ENCODE measurements at places on chromosomes 7 and 10.
A peak's percentile ranks its signal among the peaks of the same experiment; 100 is the strongest.

GRCh38 chr7:108236681-108237415 is 106.7 kb upstream of the LAMB4 start:
- DNase-seq: no peak

- no peak for DNase-seq
Measured at GRCh38 chr10:3468919-3469638, 296.5 kb upstream of the PITRM1 start.

GRCh38 chr7:140923358-140924006 is 1.2 kb downstream of the BRAF start:
- DNase-seq: no peak

- no peak for DNase-seq
Measured at GRCh38 chr10:804191-804781, 114.8 kb upstream of the DIP2C start.

DNA sequence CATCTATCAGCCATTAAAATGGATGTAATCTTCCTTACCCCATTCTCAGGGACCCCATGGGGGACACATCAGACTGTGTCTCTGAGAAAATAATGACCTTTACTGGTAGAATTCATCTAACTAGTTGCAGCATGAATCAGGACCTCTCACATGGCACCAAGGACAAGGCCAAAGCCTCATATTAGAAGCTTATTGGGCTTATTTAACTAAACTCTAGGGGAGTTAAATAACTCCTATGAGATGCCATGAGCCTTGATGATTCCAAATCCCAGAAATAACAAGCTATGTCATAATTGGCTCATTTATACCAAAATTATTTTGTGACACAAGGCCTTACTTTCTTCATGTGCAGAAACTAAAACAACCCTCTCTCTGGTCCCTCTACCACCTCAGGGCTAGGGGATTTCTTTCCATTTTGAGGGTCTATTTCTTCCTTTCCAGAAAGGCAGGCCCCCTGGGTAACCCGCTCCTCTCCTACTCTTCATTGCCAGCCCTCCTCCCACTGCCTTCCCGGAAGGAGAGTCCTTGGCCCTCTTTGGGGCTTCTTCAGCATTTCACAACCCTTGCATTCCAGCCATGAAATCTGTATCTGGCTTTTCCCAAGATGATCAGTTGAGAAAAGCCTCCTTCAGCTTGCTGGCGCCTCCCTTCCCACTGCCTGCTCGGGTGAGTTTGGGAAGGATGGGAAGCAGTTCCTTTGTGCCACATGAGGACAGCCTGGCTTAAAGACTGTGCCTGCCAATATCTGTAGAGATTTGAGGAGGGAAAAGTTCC is 41.8 kb upstream of the TRIM8 start:
- no peak for DNase-seq

- no peak for DNase-seq
Measured at GRCh38 chr7:988963-989529, 6.1 kb downstream of the CYP2W1 start.

DNA sequence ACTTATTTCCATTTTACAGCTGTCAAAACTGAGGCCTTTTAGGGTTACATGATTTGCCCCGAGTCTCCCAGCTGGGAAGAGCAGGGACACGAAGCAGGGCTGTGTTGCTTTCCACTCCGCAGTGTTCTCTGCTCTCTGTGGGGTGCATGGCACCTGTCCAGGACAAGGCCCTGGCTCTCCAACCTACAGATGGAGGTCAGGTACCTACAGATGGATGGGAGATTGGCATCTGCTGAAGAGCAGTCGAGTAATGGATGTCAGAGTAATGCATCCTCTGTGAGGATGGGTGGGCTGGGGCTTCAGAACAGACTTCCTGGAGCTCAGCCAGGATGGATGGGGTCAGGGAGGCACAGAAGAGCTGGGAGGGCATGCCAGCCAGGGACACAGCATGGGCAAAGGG is 85.0 kb downstream of the EMX2 start:
- no peak for DNase-seq

GRCh38 chr7:48563334-48563733 is 361.0 kb upstream of the CDC14C start:
- no peak for DNase-seq

DNA sequence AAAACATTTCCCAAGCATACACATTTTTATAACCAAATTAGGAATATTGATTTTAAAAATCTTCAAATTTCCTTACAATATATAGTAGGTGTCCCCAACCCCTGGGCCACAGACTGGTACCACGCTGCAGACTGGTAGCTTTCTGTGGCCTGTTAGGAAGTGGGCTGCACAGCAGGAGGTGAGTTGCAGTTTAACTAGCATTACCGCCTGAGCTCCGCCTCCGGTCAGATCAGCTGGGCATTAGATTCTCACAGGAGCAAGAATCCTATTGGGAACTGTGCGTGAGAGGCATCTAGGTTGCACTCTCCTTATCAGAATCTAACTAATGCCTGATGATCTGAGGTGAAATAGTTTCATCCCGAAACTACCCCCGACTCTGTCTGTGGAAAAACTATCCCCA is 62.1 kb downstream of the ZWINT start:
- no peak for DNase-seq

- no peak for DNase-seq
Measured at GRCh38 chr7:126411032-126411820, 841.5 kb downstream of the GRM8 start.

- no peak for DNase-seq
Measured at GRCh38 chr10:68828833-68829232, 1.5 kb downstream of the STOX1 start.

DNA sequence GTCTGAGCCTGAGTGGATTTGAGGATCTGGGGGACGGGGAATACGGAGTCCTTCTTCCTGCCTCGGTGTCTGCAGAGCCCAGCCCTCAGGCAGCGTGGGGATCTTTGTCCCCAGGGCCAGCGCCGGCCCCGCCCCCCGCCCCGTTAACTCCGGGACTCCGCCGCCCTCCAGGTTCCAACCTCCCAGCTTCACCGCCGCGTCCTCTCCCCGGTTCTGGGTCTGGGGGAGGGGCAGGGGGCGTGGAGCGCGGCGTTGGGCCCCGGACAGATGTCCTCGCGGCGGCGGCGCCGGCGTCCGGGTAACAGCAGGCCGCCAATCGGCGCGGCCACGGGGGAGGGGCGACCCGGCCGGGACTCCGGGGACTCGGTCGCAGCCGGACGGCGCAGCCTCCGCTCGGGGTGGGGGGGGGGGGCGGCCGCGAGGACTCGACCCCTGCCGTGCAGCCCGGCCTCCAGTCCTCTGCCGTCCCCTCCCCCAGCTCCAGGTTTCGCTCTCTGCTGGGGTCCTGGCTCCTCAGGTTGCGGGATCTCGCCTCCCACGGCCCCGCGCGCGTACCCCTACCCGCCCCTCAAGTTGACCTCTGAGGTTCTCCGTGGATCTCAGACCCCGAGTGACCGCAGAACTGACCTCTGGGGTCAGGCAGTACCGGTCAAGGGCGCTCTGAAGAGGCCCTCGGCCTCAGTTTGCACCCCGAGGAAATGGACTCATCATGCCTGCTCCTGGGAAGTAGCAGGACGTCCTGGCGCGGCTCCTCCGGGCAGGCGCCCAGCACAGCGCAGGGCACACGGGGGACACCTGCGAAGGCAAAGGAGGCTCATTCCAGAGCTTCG is 2.3 kb upstream of the ELFN1 start:
- no peak for DNase-seq

- DNase-seq: no peak
Measured at GRCh38 chr10:89002226-89002978, 11.8 kb downstream of the FAS start.

- no peak for DNase-seq
Measured at GRCh38 chr7:15688279-15688626, 1.8 kb upstream of the MEOX2 start.

- DNase-seq: no peak
Measured at GRCh38 chr10:121683366-121683765, 85.1 kb upstream of the FGFR2 start.

DNA sequence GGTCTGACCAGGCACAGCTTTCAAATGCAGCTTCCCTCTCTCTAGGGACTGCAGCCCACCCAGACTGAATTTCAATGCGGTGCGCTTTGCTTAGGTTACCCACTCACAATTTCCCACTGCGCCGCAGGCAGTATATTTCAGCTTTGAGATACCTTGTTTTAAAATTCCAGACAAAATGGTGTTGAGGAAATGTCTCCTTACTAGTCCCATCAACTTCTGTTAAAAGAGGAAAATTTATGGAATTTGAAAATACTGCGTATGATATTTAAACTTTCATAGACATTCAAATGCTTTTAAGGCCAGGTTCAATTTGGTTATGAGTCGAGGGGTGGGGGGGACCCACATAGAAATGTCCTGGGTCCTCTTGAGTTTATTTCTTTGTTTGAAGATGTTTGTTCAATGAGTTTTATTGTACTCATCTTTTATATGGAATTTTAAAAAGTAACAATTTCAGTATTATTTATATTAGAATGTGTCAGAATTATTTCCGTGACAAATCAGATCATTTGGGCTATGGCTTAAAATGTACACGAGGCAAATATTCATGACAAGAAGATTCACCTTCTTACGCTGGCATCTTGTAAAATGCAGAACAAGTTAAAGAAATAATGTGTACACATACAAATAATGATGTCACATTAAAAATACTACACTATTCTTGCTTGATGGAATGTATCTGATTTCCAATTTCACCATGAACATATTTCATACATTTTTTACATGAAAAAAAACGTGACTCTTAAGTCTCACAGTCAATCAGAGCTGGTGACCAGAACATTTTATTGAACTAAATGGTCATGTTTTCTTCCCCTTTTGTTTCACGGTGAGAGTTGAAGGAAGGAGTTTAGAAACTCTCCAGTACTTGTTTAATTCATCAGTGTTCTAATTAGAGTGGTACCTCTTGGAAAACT is 1.3 kb downstream of the IKZF1 start:
- no peak for DNase-seq

- DNase-seq: no peak
Measured at GRCh38 chr7:82521906-82522445, 78.4 kb upstream of the CACNA2D1 start.

- no peak for DNase-seq
Measured at GRCh38 chr7:44367475-44368043, 42.2 kb upstream of the CAMK2B start.

- peak; percentile 33 for DNase-seq
Measured at GRCh38 chr10:52644373-52645186, 128.0 kb downstream of the MBL2 start.

- DNase-seq: no peak
Measured at GRCh38 chr7:4527988-4528636, 154.0 kb upstream of the FOXK1 start.

- DNase-seq: no peak
Measured at GRCh38 chr7:953547-954327, 743 bp downstream of the ADAP1 start.

- no peak for DNase-seq
Measured at GRCh38 chr10:131993275-131993674, 11.6 kb upstream of the BNIP3 start.

DNA sequence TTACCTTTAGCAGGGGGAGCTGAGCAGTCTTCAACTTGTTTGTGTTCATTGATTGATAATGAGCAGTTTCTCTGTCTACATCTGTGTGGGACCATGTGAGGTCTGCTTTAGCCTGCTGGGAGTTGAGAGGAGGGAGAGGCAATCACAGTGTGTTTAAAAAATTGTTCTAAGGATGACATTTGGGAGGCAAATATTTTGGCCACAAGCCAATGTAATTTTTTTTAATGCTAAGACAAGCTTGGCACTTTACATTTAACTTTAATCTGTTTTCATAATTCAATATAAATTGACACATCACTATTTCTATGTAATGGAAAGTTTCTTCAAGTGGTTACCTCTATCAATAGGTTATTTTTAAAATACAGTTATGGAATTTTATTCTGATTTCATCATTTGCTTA is 55.9 kb upstream of the SEMA3A start:
- DNase-seq: no peak

Measured in stimulated activated CD8-positive, alpha-beta memory T cell treated with anti-CD3 and anti-CD28 coated beads, Interleukin-4, amount 100 ng/mL, for 48 hours (primary cell).